ENCODE measurements at places on chromosomes 13 and 19. TPM values are rescaled to one million over a fixed set of nuclear protein-coding genes. Genes with fewer than 3 reads are reported as not detected.

ZNF211 gene
- polyA plus RNA-seq: 31.1 TPM

TEX30 gene
- 9.3 TPM for polyA plus RNA-seq

PRODH2 gene
- 0.07 TPM for polyA plus RNA-seq

LRG1 gene
- 1.2 TPM for polyA plus RNA-seq

ZNF20 gene
- polyA plus RNA-seq: 3.7 TPM

GPR183 gene
- polyA plus RNA-seq: 12.8 TPM

LGALS4 gene
- 1.5 TPM for polyA plus RNA-seq

SHISA2 gene
- polyA plus RNA-seq: 0.13 TPM

S1PR5 gene
- 0.37 TPM for polyA plus RNA-seq

KLF12 gene
- 0.80 TPM for polyA plus RNA-seq

PPM1N gene
- 0.99 TPM for polyA plus RNA-seq

Data from adrenal gland (tissue), 19 donors.